ENCODE measurements at places on chromosomes 3 and 15.

DNA sequence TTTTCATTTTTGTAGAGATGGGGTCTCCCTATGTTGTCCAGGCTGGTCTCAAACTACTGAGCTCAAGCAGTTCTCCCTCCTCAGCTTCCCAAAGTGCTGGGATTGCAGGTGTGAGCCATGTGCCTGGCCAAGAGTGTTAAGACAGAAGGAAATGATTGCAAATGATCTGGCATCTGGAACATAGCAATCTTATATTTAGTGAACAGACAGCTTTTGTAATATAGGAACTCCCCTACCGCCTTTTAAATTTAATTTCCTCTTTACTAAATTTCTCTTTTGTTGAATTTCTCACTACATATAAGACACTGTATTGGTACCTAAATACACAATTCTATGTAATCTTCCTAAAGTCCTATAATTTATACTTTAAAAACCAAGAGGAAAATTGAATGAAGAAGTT is 13.1 kb downstream of the ANO10 start:
- DNase-seq: no peak

GRCh38 chr3:44026220-44026865 is 215.3 kb upstream of the TOPAZ1 start:
- no peak for DNase-seq

GRCh38 chr15:50262533-50262932 is 3.0 kb downstream of the HDC start:
- no peak for DNase-seq

- no peak for DNase-seq
Measured at GRCh38 chr15:29305556-29305955, 35.9 kb upstream of the NSMCE3 start.

- no peak for DNase-seq
Measured at GRCh38 chr3:64541803-64542202, 146.0 kb downstream of the ADAMTS9 start.

DNA sequence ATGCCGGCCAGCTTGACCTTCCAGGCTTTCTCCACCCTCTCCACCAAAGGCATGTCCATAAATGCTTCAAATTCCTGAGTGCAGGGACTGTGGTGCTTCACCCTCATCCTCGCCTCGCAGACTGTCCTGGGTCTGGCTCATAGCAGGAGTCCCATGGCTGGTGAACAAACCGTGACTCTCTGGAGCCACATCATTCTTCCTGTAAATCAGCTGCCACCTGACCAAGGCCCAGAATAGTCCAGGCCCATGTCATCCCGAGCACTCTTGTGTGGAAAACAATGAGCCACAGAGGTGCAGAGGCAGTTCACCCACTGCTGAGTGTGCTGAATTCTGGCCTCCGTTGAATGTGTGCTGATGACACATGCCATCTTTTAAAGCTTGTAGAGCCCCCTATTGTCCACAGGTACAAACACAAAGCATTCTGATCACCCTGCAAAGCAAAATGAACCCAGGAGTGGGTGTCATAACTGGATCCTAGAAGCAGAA is 68.6 kb downstream of the ABHD5 start:
- DNase-seq: no peak
